ENCODE measurements at places on chromosomes 6 and 20.

DNA sequence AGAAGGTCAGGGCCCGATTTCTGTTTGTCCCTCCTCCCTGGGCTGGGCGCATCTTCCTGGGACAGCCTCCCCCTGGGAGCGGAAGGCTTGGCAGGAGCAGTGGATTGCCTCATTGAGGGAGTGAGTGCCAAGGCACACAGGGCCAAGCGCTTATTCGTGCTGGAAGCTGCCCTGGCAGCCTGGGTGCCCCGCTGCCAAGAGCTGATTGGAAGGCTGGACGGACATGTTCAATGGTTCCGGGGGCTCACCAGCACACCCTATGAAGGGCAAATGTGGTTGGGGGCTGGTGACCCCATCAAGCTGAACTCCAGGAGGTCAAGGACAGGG is 10.3 kb upstream of the ZNF831 start:
- no peak for DNase-seq

DNA sequence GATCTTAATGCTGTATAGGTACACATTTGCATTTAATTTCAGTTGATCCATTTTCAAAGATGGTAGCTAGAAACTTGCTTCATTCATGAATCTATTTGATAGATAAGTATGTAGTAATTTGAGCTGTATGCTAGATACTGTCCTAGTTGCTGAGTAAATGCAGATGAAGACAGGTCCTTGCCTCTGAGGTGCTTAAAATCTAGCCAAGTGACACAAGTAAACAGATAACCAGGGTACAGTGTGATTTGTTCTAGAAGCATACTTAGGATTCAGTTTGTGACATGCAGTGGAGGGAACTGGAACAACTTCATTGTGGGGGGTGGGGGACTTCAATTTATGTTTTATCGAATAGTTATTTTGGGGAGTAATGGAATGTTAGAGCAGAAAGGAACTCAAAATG is 9.2 kb downstream of the CHMP4B start:
- DNase-seq = no peak

DNA sequence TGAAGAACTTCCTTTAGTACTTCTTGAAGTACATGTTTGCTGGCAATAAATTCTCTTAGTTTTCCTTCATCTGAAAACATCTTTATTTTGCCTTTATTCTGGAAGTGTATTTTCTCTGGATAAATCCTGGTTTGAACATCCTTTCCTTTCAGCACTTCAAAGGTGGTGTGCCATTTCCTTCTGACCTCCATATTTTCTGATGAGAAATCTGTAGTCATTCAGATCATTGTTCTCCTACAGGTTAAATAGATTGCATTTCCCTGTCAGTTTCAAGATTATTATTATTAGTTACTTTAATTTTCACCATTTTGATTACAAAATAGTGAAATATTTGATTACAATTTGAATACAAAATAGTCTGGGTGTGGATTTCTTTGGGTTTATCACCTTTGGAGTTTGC is 134.5 kb downstream of the CDH26 start:
- no peak for DNase-seq

- no peak for DNase-seq
These were observed 235.9 kb upstream of the SUPT3H start for GRCh38 chr6:45613656-45614055.

DNA sequence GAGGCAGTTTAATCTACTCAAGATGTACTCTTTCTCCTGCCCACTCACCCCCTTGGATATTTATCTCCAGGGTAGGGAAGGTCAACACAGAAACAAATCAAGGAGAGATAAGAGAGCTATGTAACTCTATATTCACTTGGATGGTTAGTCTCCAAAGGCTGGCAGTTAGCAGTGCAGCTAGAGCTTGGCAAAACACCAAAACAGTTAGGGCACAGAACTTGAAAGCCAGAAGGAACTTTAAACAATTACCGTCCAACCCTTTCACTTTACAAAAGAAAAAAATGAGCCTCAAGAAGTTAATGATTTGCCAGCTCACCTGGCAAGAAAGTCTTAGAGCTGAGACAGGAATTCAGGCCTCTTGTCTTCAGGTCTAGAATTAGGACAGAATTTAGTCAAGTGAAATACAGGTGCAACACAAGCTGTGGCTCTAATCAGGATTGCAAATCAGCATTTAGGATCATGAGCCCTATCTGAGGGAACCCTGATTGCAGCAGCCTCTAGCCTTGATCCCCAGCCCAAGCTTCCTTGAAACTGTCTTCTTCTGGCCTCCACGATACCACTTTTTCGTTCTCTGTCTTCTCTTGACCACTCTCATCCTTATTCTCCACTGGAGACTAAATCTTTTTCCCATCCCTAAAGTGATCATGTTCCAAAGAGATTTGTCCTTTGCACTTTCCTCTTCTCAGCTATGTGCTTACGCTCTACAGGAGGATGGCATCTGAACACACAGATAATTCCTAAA is 14.9 kb downstream of the NEDD9 start:
- DNase-seq = no peak

GRCh38 chr6:16450285-16450684 is 211.9 kb downstream of the GMPR start:
- no peak for DNase-seq

DNA sequence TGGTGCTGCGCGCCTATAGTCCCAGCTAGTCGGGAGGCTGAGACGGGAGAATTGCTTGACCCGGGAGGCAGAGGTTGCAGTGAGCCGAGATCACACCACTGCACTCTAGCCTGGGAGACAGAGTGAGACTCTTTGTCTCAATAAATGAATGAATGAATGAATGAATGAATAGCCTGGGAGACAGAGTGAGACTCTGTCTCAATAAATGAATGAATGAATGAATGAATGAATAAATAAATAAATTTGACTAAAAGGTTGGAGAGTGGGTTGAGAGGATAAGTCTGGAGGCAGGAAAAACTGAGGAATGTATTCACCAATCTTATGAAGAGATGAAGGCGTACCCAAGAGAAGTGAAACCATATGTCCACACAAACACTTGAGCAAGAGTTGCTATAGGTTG is 24.5 kb upstream of the RPP40 start:
- no peak for DNase-seq
